ENCODE measurements at places on chromosomes 4 and X.

GRCh38 chr4:144592264-144592663 lies 53.7 kb upstream of the HHIP start:
- H3K27me3 ChIP-seq = no peaks in the 10 kb centered on the region
- no peak for DNase-seq
- no peak overlapping the region for H3K27ac ChIP-seq
- H3K4me1 ChIP-seq = no peaks in the 10 kb centered on the region
- H3K4me3 ChIP-seq = no peak overlapping the region

DNA sequence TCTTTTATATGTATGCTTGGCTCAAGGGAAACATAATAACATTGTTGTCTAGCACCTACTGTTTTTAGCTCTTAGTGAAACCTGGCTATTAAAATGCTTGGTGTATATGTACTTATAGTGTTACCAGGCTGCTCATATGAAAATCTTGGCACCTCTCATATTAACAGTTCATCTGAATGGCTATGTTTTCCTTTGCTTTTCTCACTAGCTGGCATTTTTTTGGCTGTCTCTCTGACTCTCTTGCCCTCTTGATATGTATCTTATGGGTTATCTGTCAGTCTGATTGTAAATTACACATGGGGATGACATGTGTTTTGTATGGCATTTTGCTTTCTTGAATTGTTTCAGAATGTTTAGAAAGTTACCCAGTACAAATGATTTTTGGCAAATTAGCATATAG lies 158.0 kb downstream of the ARHGAP24 start:
- H3K36me3 ChIP-seq = no peaks in the 10 kb centered on the region
- no peaks in the 10 kb centered on the region for H3K4me1 ChIP-seq
- no peaks in the 10 kb centered on the region for H3K27me3 ChIP-seq
- H3K4me3 ChIP-seq = no peak overlapping the region
- no peak for DNase-seq

DNA sequence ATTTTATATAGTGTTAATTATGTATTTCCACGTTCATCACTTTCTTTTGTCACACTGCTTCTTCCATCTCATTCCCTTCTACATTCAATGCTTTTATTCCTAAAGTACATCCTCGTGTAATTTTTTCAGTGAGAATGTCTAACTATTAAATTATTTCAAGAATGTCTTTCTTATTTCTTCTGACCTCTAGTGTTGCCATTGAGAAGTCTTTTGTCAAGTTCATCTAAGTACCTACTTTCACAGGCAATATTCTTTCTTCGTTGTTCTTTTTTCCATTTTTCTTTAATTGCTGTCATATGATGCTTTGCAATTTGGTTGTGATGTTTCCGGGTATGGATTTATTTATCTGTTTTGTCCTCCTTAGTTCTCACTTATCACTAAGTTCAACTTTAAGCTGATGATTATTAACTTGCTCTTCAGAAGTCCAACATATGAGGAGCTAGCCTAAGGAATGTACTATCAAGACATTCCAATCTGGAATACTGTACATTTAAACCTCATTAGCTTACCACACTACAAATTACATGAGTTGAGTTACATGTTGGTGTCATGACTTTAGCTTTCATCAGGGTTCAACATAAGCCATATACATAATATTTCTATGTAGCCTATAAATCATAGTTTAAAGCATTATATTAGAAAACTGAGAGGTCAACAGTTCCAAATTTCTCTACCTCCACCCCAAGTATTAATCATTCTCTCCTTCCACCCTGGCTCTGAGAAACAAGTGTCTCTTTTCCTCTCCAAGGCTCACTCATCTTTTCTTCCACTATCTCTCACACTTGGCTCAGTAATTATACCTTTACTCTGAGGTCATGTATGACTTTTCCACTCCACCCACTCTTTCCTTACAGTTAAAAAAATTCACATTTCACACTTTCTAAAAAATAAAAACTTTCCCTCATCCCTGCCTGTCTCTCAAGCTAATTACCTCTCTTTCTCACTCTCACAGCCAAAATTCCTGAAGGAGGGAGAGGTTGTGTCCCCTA lies 81.5 kb downstream of the COX18 start:
- no peaks in the 10 kb centered on the region for H3K36me3 ChIP-seq
- no peak overlapping the region for H3K27ac ChIP-seq
- no peaks in the 10 kb centered on the region for H3K27me3 ChIP-seq
- no peaks in the 10 kb centered on the region for H3K4me1 ChIP-seq
- DNase-seq = no peak
- H3K4me3 ChIP-seq = no peak overlapping the region

- H3K4me3 ChIP-seq = no peak overlapping the region
- no peaks in the 10 kb centered on the region for H3K4me1 ChIP-seq
- H3K27me3 ChIP-seq = no peaks in the 10 kb centered on the region
- no peaks in the 10 kb centered on the region for H3K36me3 ChIP-seq
- no peak overlapping the region for H3K27ac ChIP-seq
Observed at GRCh38 chr4:53306729-53307128, 59.1 kb downstream of the SCFD2 start.

GRCh38 chrX:2145692-2146367 lies 354.9 kb downstream of the DHRSX start:
- no peak overlapping the region for H3K27ac ChIP-seq
- H3K36me3 ChIP-seq = no peaks in the 10 kb centered on the region
- no peak overlapping the region for H3K4me3 ChIP-seq
- H3K4me1 ChIP-seq = no peaks in the 10 kb centered on the region
- H3K27me3 ChIP-seq = no peaks in the 10 kb centered on the region
- no peak for DNase-seq

- no peaks in the 10 kb centered on the region for H3K4me1 ChIP-seq
- no peak overlapping the region for H3K4me3 ChIP-seq
- no peaks in the 10 kb centered on the region for H3K36me3 ChIP-seq
- no peak overlapping the region for H3K27ac ChIP-seq
- H3K27me3 ChIP-seq = no peaks in the 10 kb centered on the region
Observed at GRCh38 chr4:31175242-31175910, 455.2 kb downstream of the PCDH7 start.

DNA sequence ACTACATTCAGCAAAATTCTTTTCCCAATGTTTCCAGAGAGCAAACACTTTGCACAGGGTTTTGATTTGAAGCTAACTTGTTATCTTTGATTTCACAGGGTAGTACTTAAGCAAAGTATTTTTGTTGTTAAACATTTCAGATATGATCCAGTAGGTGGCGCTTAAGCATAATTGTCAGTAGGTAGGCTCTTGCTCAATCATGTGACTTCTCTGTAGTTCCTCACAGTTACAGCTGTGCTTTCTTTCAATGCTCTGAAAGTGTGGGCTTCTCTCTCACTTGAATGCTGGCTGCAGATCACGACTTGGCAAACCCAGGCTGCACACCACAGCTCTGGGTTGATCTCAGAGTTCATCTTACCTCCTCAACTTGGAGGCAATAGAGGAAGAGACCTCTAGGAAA lies 1016.5 kb downstream of the SH3BGRL start:
- DNase-seq = peak; percentile 0
- no peaks in the 10 kb centered on the region for H3K36me3 ChIP-seq
- H3K4me3 ChIP-seq = no peak overlapping the region
- H3K27ac ChIP-seq = no peak overlapping the region
- no peaks in the 10 kb centered on the region for H3K4me1 ChIP-seq

- no peak overlapping the region for H3K4me3 ChIP-seq
- peaks cover 6% of the 10 kb centered on the region for H3K4me1 ChIP-seq
- H3K36me3 ChIP-seq = no peaks in the 10 kb centered on the region
- no peaks in the 10 kb centered on the region for H3K27me3 ChIP-seq
- H3K27ac ChIP-seq = no peak overlapping the region
Observed at GRCh38 chrX:30938295-30938694, 49.2 kb upstream of the TAB3 start.

DNA sequence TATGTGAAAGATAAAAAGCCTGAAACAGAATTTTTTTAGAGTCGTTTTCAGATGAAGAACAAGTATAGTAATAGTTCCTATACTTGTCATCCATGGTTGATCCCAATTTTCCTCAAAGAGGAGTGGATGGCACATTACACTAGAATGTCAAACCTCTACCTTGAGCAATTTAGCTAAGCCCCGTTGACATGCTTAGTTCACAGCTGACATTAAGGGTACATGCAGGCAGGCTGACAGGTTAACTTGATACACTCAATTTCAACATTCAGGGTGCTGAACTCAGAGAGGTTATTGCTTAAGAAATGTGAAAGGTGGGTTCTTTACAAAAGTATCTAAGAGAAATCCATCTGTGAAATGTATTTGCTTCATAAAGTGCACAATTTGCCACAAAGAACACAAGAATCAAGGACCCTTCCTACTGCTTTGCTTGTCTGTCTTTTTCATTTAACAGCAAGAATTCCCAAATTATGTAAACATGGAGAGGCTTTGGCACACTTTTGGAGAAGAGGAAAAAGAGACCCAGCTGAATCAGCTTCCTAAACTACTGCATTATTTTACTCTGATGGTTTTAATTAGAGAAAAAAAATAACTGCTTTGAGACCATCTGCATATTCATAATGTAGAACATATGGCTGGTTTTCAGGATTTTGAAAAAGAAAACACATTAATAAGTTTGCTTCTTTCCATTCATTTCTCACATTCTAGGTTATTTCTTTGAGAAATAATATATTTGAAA lies 122.5 kb upstream of the DDIT4L start:
- no peak overlapping the region for H3K4me3 ChIP-seq
- H3K27ac ChIP-seq = no peak overlapping the region
- no peak for DNase-seq
- no peaks in the 10 kb centered on the region for H3K27me3 ChIP-seq
- no peaks in the 10 kb centered on the region for H3K36me3 ChIP-seq

- H3K27ac ChIP-seq = no peak overlapping the region
- H3K4me3 ChIP-seq = no peak overlapping the region
- H3K4me1 ChIP-seq = no peaks in the 10 kb centered on the region
- no peaks in the 10 kb centered on the region for H3K27me3 ChIP-seq
Observed at GRCh38 chr4:152808670-152809069, 28.9 kb downstream of the ARFIP1 start.

GRCh38 chrX:16588266-16588665 lies 61.7 kb upstream of the S100G start:
- H3K4me1 ChIP-seq = no peaks in the 10 kb centered on the region
- no peaks in the 10 kb centered on the region for H3K27me3 ChIP-seq
- H3K36me3 ChIP-seq = no peaks in the 10 kb centered on the region
- H3K27ac ChIP-seq = no peak overlapping the region
- no peak overlapping the region for H3K4me3 ChIP-seq

GRCh38 chr4:149498246-149498645 lies 317.4 kb downstream of the IQCM start:
- no peaks in the 10 kb centered on the region for H3K27me3 ChIP-seq
- no peak overlapping the region for H3K27ac ChIP-seq
- H3K4me1 ChIP-seq = no peaks in the 10 kb centered on the region
- H3K4me3 ChIP-seq = no peak overlapping the region
- DNase-seq = no peak

DNA sequence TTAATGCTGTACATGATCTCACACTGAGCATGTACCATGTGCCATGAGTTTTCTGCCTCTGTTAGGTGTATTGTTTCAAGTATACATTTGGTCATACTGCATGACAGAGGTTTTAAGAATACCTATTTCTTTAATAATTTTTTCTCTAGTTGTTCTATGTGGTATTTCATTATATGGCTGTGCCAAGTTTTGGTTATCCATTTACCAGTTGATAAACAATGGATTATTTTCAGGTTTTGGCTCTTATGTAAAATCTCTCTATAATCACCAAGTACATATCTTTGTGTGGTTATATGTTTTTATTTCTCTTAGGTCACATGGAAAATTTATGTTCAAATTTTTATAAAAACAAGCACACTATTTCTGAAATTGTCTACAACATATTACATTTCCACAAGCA lies 221.9 kb downstream of the GPM6A start:
- no peak overlapping the region for H3K4me3 ChIP-seq
- no peak for DNase-seq
- H3K27me3 ChIP-seq = no peaks in the 10 kb centered on the region
- H3K36me3 ChIP-seq = no peaks in the 10 kb centered on the region

DNA sequence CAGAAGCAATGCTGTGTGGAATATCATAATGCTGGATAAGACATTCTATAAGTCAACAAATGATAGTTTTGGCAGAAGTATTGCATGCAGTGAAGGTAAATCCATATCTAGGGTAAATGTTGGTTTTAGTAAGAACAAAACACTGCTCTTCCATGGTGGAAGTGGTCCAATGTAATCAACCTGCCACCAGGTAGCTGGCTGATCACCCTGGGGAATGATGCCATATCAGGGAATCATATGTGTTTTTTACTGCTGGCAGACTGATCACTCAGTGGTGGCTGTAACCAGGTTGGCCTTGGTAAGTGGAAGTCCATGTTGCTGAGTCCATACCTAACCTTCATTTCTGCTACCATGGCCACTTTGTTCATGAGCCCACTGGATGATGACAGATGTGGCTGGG lies 74.0 kb upstream of the CENPE start:
- no peaks in the 10 kb centered on the region for H3K36me3 ChIP-seq
- no peak overlapping the region for H3K27ac ChIP-seq
- no peaks in the 10 kb centered on the region for H3K27me3 ChIP-seq
- no peaks in the 10 kb centered on the region for H3K4me1 ChIP-seq
- no peak for DNase-seq

DNA sequence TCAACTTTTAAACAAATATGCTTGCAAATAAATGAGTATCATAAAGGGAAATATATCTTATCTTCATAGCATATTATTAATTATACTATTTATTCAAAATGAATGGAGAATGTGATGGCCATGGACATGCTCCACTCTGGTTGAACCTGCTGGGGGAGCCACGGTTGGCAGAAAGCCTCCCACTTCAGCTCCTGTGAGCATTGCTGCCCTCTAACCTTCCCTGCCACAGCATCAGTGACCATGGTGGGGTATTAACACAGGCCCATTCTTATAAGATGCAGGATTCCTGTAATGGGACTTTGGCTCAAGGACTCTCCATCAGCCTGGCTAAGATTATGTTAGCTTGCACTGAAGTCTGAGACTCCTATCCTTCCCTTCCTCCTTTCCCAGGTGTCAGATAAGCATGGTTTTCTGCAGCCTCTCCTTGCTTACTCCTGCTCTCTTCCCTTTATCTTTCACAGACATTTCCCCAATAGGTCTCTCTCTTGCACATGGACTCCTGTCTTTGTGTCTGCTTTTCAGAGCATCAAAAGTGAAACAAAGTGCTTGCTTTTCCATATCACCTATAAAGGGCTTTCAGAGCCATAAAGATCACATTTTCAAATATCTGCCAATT lies 4.9 kb upstream of the ABRAXAS1 start:
- H3K4me1 ChIP-seq = no peaks in the 10 kb centered on the region
- H3K27me3 ChIP-seq = no peaks in the 10 kb centered on the region
- H3K36me3 ChIP-seq = no peaks in the 10 kb centered on the region
- H3K4me3 ChIP-seq = no peak overlapping the region
- DNase-seq = no peak
- no peak overlapping the region for H3K27ac ChIP-seq

DNA sequence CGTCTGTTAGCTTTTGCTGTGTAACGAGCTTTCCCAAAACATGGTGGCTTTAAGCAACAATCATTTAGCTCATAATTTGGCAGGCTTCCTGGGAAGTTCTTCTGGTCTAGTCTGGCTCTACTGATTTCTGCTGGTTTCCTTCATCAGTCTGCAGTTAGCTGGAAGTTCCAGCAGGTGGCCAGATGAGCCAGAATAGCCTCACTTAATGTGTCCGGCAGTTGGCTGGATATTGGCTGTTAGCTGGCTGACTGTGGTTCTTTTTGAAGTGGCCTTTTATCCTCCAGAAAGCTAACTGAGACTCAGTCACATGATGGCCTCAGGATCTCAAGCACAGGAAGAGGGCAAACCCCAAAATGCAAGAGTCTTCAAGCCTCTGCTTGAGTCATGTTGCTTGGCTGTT lies 34.9 kb downstream of the FTHL17 start:
- no peaks in the 10 kb centered on the region for H3K4me1 ChIP-seq
- no peaks in the 10 kb centered on the region for H3K27me3 ChIP-seq
- DNase-seq = peak; percentile 40
- no peaks in the 10 kb centered on the region for H3K36me3 ChIP-seq
- H3K27ac ChIP-seq = no peak overlapping the region

All from small intestine (tissue), 16 donors.